ENCODE measurements at places on chromosomes 11 and 22.

GRCh38 chr11:420054-420910 is 5.5 kb upstream of the SIGIRR start:
- no peak for DNase-seq

DNA sequence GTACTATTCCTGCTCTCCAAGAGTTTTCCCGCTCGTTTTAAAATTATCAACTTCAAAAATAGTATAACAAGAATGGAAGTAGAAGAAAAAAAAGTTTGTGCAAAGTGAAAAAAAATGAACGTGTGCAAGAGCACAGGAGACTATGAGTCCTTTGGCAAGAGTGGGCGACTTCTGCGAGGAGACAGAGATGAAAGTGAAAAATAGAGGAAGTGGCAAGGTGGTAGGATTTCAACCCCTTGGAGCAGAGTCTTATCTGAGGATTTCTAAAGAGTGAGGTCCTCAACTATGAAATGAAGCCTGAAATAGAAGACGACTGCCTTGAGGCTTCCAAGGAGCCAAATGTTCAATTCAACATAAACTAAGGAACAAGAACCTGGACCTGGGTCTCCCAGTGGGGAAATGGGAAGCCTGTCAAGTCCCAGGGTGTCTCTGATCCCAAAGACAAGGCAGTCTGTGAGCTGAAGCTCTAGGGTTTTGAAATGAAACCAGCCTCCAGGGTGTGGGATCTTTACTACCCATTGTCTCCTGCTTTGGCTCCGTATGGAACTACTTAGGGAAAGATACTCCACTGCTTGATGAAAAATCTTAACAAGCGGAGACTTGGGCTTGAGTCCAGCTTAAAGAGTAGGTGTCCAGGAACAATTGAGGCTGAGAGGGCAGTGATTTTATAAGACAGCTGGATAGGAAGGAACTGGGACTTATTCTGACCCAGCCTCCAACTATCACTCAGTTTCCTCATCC is 4.8 kb downstream of the P4HA3 start:
- DNase-seq = no peak

GRCh38 chr11:132126973-132127899 is 756.8 kb downstream of the NTM start:
- DNase-seq = no peak

GRCh38 chr11:133928628-133929059 is 28.1 kb downstream of the IGSF9B start:
- DNase-seq = no peak

- DNase-seq = no peak
Measured at GRCh38 chr11:15905366-15906104, 450.8 kb downstream of the SOX6 start.

DNA sequence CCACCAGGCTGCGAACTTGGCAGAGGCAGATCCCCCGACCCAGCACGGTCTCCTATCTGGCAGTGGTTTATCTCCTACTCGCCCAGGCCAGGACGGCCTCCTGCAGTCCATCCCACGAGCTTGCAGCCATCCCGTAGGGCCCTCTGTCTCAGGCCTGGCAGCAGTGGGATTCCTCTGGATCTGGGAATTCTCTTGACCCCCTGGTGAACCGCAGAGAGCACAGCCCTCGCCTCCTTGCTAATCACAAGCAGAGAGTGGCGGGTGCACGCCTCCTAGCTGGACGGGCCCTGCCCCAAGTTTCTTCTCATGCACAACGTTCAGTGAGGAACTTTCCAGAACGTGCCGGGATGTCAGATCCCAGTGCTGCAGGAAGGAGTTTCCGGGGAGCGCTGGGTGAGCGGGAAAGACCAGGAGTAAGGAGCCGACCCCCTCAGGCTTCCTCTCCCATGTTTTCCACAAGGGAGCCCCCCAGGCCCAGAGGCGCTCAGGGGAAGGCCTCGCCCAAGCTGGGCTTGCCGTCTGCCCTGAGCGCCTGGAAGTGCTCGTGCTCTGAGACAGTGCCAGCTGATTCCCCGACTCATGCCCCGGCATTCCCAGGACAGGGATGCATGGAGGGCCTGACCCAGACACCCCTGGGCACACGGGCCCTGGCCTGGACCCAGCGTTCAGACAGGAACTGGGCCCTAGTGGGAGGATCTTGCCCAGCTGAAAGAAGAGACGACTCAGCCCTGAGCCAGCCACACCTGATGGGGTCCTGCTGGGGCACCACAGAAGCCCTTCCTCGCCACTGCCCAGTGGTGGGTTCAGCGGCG is 24.6 kb downstream of the IGF2 start:
- DNase-seq = no peak

- no peak for DNase-seq
Measured at GRCh38 chr11:134074346-134074745, 5.5 kb downstream of the JAM3 start.

- DNase-seq = no peak
Measured at GRCh38 chr11:121889931-121890330, 226.1 kb downstream of the BLID start.

DNA sequence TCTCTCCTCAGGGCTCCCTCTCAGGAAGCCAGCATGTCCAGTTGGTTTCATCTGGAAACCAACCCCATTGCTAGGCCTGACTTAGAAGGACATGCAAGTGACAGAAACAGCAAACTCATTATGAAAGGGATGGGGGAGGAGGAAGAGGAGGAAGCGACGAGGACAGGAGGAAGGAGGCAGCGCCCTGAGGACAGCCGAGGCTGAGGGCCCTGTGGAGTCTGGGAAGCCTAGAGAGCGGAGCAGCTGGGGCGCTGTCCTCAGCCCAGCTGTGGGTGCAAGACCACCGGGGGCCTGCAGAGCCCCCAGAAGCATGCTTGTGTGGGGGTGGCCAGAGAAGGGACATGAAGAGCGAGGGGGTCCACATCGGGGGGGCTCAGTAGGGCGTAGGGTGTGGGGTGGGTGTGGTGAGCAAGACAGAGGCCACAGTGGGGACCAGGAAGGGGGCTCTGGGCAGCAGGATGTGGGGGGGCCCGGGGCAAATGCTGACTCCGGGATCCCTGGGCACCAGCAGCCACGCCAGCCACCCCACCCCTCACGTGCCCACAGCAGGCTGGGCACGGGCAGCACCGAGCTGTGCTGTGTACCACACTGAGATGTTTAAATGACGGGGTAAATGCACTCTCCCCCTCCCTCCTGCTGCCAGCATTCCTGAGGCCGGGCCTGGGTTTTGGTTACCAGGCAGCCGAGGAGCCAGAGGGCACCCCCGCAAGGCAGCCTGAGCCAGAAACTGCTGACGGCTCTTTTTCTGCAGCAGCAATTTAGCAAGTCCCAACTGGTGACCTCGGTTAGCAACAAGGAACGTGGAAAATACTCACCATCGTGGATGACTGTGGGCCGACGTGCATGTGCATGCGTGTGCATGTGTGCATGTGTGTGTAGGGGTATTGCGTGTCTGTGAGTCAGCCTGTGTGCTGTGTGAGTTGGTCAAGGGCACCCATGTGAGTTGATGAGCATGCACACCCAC is 82.7 kb upstream of the LINC01488 start:
- DNase-seq = no peak

DNA sequence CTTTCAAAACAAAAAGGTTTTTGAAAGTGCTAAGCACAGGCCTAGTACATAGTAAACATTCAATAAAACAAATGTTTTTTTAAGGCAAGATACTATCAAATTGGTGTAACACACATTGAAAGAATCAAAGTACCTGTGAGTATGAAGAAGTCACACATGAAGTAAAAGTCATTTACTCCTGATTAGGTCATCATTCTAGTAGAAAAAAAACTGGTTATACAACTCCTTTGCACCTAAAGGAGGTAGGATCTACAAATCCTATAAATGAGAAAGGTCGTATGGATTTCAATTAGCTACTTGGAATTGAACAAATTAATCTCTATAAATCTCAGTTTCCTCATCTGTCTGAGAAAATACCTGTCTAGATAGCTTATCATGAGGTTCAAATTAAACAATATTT is 80.8 kb downstream of the SIK3 start:
- no peak for DNase-seq

DNA sequence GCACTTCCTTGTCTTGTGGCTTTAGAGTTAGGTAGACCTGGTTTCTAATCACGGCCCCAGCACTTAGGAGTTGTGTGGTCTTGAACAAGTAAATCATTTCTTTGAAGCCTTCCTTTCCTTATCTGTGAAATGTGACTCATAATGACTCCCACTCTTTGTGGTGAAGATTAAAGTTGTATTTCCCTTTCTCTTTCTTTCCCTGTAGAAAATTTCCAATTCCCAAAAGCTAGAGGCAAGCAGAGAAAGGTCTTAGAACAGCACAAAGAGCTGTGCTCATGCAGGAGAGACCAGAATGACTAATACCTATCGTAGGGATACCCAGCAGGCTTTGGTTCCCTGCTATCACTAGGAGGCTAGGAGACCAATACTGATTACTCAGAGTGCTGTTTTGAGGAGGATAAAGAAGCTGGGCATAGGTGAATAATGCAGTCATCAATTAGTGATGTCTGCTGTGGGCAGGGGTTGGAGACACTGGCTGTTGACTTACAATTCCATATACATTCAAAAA is 270.7 kb upstream of the SYN3 start:
- DNase-seq = no peak

GRCh38 chr11:13834463-13834862 is 128.1 kb upstream of the SPON1 start:
- no peak for DNase-seq

DNA sequence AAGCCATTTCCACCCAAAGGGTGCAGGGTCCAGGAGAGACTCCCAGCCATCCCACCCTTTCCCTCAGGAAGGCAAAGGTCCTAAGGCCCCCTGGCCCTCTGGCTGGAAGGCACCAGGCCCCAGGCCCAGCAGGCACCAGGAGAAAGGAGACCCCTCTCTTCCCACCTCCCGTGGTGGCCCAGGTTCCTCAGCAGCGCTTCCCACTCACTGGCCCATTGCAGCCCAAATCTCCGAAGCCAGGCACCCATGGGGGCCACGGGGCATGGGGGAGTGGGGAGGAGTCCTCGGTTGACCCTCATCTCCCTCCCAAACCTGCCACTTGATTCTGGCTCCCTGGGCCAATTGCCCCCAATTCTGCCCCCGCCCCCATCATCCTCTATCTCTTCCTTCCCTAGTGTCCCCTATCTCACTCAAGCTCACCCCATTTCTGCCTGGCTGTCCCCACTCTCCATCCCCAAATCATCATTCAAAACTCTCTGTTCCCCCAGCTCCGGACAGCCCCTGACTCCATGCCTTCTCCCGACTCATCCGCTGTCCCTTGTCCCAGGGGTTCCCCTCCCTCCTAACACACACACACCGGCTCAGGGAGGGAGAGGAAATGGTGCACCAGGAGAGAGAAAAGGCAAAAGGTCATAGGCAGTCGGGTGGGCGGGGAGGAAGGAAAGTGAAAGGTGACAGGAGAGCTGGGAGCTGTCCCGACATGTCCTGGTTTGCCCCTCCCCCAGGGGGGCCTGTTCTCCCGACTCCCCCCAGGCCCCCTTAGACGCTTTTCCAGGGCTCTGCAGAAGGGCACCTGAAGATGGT is 1.2 kb downstream of the LIF start:
- no peak for DNase-seq

- no peak for DNase-seq
Measured at GRCh38 chr11:68025047-68025446, 5.4 kb upstream of the NDUFS8 start.

DNA sequence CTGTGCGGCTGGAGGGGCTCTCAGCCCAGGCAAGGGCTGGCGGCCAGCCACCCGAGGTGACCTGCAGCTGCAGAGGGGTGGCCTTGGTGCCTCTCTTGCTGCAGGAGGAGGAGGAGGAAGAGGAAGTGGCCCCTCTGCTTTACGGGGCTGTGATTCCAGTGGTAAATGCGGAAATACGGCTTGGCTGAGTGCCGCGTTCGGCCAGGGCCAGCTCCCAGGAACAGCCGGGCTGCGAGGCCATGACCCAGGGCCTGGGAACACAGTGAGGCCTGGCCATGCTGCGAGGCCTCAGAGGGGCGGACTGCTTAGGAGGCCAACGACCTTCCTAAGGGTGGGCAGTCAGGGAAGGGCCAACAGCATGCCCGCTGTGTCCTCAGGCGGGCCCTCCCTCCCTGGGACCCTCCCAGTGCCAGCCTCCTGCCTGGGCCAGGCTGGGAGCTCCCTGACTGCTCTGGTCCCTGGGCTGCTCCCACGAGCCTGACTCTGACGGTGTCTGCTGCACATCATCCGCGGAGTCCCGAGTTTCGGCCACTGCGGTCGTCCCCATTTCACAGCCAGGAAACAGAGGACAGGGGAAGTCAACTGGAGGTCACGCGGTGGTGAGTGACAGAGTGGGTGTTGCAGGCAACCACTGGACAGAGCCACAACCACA is 20.8 kb upstream of the PPARA start:
- DNase-seq = no peak

DNA sequence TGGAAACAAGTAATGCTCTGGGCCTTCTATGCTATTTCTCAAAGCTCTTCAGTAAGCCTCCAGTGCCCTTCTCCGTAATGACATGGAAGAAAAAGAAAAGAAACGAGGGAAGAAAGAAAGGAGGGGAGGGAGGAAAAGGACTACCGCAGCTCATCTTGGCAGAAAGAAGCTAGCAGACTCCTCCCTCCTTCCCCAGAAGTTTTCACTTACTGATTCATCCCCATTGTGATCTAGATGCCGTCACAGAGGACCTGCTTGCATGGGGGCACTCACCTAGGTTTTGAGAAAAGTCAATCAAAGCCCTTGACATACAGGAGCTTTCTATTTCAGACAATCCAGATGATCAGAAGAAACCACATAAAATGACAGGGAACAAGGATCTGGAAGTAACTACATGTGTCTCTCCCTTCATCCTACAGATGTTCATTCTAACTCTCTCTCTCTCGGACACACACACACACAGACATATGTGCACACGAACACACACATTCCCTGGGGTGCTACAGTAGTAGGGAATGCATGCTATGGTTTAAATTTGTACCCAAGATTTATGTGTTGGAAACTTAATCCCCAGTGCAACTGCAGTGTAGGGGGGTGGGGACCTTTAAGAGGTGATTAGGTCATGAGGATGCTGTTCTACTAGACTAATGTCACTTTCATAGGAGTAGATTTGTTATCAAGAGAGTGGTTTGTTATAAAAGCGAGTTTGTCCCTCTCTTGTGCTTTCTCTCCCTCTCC is 37.6 kb upstream of the RCN1 start:
- DNase-seq = no peak

DNA sequence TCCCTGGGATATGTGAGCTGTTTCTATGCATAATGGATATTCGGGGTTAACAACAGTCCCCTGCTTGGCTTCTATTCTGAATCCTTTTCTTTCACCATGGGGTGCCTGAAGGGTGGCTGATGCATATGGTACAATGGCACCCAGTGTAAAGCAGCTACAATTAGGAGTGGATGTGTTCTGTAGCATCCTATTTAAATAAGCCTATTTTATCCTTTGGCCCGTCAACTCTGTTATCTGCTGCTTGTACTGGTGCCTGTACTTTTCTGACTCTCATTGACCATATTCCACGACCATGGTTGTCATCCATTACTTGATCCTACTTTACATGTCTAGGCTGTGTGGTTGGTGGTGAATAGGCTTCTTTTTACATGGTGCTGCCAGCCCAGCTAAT is 1.3 kb downstream of the TUG1 start:
- no peak for DNase-seq

DNA sequence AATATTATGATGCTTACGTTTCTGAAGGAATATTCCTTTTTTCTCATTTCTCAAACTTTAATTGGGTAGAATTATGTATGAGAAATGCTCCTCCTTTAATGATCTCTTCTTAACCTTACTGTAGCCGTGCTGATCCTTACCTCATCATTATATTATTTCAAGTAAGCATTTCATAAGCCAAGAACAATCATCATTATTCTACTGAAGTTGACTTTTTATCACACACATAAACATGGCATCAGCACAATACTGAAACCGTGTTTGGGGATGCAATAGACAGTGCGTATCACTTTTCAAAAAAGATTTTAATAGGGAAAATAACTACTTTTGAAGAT is 162.8 kb downstream of the ARHGAP42 start:
- DNase-seq = no peak

GRCh38 chr11:117384045-117384444 is 56.4 kb downstream of the CEP164 start:
- no peak for DNase-seq

Measured in stimulated activated CD4-positive, alpha-beta T cell treated with anti-CD3 and anti-CD28 coated beads, Interleukin-1b, Interleukin-23, amount 100 ng/mL, for 1 hour (primary cell).